Right atrium auricular region (tissue), 2 donors: ENCODE measurements at places on chromosomes 3 and 15.

- DNase-seq: no peak
Observed at GRCh38 chr3:64058566-64058965, 35.3 kb upstream of the PSMD6 start.

GRCh38 chr15:90184786-90185704 is 16.1 kb upstream of the SEMA4B start:
- no peak for DNase-seq

DNA sequence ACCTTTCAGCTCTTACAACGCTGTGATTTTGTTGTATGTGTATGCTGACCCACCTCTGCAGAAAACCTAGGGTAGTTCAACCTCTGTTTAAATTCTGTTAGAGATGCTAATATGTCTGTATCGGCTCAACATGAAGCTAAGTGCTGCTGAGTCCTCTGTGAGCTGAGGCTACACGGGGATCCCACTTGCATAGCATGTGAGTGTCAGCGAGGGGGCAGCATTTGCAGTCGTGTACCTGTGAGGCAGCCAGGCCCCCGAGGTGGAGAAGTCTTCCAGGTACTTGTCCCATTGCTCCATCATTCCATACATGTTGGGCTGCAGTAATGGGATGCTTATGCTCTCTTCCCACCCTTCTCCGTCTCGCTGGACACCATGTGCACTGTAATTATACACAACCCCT is 3.7 kb downstream of the MKRN2OS start:
- no peak for DNase-seq

GRCh38 chr3:136698361-136698760 is 53.8 kb downstream of the STAG1 start:
- no peak for DNase-seq

DNA sequence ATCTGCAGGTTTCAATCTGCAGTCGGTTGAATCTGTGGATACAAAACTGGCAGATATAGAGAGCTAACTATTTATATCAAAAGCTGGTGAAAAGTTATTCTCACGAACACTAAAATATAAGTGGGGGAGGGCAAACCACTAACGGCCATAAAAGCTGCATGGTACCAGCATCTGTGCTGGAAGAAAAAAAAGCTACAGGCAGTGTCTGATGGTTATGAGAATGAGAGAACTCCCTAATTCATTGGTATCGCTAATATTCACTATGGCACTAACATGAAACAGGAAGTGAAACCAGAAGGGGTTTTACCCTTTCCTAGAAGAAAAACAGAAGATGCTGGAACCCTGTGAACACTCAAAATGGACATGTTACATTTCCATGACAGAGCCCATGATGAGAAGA is 15.9 kb downstream of the CEP70 start:
- DNase-seq: no peak

GRCh38 chr3:29079358-29079757 is 201.5 kb upstream of the RBMS3 start:
- DNase-seq: no peak

DNA sequence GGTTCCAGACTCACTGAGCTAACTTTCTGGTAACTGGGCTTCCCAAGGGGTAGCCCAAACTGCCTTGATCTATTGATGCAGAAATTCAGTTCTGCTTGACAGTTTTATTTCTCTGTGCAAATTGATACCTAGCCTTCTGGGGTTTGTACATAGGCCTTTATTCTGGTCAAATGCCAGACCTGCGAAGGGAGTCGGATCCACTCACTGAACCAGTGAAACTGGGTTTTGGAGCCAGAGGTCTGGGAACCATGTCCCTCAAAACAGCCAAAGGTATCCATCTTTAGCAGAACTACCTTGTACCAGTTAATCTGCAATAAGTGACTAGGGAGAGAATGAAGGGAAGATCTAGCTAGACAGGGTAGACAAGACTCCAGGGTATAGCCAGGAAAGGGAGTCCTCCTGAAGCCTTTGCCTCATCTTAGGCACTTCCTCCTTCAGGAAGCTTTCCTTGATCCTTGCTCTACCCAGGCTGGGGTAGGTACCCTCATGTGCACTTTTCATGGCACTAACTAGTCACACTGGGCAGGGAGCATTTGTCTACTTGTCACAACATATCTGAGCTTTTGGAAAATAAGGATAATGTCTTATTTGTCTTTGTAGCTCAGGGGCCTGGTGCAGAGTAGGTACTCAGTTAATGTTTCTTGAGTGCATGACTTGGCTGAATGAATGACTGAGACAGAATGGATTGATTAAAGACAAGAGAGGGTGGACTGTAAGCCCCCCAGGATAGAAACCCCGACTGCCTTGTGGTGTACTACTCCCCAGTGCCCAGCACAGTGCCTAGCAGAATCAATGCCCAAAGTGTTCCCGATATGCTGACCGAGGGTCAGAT is 1.4 kb upstream of the SNX33 start:
- no peak for DNase-seq

DNA sequence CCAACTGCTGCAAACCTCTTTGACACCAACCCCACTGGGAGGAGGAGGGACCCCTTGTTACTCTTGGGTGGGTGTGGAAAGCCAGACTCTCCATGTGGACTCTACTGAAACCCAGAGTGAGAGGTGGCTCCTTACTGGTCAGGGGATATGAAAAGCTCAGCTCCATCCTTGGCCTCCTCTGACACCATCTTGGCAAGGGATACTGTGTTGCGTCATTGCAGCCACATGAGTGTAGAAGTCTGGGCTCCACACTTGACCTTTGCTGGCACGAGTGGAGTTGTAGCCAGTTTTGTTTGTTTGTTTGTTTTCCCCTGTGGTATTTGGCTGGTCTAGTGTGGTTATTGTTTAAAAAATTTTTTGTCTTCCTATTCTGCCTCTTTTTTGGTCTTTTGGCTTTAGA is 289.1 kb downstream of the GAP43 start:
- DNase-seq: peak; percentile 59

GRCh38 chr15:34243226-34243625 is 18.4 kb downstream of the EMC4 start:
- DNase-seq: no peak

GRCh38 chr15:50484781-50485180 is 60.6 kb downstream of the USP8 start:
- no peak for DNase-seq

DNA sequence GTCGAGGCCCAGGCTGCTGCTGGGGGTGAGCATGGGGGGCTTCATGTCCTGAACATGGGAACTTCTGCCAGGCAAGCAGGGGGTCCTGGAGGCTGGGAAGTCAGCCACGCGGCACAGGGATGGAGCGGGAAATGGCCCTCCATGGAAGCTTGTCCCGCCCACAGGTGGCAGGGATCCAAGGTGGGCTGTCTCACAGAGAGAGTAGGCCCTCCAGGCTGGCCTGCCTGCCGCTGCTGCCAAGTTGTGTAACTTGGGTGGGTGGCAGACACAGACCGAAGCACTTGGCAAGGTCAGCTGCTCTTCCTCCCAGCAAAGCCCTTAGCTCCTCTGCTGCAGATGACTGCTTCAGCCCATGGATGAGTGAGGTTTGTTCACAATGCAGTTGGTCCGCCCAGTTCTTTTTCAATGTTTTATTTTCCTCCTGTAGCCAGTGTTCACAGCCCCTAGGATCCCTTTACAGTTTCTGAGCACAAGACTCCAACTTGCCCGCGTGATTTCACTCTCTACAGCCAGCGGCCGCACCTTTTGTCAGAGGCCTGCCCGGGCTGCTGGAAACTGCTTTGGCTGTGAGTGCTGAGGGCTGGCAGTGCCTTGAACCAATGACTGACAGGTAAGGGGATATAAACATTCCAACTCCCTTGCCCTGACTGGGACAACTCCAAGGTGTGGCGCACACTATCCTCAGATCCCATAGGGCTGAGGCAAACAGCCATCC is 26.7 kb downstream of the HCN4 start:
- no peak for DNase-seq
